NCI-H1436 treated with DMSO at 0.1 percent for 48 hours (cell line): ENCODE measurements at places on chromosomes 4 and X.

- DNase-seq: no peak
Measured at GRCh38 chr4:53633608-53634007, 42.3 kb upstream of the LNX1 start.

GRCh38 chrX:5113128-5113527, 1115.5 kb downstream of the NLGN4X start:
- DNase-seq: no peak

- DNase-seq: no peak
Measured at GRCh38 chrX:139203651-139204570, 326.6 kb upstream of the F9 start.

DNA sequence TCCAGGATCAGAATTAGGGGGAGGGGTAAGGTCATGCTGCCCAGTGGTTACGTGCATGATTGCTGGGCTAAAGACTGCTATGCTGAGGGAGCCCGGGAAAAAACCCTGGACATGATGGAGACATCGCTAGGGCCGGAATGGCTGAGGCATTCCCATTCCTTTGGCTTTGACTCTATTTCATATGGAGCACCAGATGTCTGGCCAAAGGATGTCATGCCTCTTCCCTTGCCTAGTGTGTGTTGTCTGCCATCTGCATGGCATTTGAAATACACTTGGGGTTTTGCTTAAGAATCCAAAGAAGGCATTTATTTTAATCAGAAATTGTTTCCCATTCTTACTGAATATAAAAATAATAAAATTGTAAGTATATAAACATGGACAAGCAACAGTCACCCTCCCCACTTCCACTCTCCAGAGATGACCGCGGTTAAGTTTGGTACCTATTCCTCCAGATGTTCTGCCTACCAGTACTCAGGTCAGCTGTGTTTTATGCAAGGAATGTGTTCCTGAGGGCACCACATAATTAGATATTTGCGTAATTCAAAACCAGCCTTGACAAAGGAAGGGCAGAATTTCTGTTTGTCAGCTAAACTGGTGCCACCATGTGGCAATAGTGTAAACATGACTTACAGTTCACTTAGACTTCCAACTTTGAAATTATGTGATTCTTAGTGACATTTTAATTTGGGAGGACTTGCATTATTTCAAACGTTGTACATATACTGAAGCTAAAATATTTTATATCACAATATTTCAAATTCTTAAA, 105.9 kb downstream of the CT47B1 start:
- peak; percentile 15 for DNase-seq

- DNase-seq: no peak
Measured at GRCh38 chr4:19711871-19712270, 539.8 kb upstream of the SLIT2 start.

DNA sequence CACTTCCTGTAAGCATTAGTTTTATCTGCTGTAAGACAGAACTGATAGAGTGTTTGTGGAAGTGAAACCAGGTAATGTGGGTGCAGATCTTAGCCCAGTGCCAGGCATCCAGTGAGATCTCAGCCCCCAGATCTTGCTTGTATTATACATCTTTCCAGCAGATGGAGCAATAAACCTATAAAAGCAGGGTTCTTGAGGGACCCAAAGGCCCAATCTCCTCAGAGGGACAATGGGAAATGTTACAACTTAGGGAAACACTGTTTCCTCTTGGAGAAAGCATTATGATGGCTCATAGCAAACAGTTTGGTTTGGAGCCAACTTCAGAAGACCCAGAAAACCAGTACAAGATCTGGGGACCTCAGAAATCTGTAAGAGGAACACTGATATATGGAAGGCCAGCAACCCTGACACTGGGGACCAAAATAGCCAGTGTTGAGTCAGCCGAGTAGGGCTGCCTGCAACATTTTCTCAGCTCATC, 206.3 kb downstream of the SLC7A11 start:
- DNase-seq: no peak

DNA sequence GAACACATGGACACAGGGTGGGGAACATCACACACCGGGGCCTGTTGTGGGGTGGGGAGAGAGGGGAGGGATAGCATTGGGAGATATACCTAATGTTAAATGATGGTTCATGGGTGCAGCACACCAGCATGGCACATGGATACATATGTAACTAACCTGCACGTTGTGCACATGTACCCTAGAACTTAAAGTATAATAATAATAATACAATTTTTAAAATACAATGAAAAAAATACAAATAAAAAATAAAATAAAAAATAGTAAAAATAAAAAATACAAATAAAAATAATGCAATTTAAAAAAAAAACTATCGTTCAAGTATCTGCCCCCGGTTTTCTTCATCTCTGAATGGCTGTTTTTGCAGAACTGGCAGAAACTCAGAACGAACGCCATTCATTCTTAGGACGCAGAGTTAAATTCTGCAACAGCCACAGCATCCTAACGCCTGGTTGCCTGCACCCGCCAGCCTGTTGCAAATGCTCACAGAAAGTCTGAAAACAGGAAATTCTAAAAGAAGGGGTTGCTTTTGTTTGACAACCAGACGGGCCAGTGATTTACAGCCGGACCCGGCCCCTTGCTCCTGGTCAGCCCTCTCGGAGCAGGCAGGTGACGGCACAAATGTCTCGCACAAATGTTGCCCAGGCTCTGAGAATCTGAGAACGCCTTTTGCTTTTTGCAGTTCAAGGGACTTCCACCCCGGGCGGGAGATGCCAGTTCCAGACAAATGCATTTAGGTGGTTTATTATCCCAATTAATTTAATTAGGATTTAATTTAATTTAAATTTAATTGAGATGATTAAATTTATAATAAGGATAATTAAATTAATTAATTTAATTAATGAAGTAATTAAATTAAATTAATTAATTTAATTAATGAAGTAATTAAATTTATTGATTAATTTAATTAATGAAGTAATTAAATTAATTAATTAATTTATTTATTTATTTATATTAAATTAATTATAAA, 47.8 kb downstream of the CRLF2 start:
- no peak for DNase-seq

DNA sequence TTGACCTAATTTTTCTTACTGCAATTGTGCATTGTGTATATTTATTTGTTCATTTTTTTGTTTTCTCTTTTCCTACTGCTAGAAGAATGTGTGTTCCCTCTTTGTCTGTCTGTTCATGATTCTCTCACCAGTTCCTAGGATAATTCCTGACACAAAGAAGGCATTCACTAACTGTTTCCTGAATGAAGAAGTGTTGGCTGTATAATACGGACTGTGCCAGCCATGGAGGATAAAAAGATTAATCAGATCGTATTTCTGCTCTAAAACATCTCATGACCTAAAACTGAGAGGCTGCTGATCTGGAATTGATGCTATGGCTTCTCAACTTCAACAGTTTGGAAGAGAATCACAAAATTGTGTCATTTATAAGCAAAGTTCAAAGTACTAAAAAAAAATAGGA, 563.1 kb upstream of the FRG1 start:
- no peak for DNase-seq

DNA sequence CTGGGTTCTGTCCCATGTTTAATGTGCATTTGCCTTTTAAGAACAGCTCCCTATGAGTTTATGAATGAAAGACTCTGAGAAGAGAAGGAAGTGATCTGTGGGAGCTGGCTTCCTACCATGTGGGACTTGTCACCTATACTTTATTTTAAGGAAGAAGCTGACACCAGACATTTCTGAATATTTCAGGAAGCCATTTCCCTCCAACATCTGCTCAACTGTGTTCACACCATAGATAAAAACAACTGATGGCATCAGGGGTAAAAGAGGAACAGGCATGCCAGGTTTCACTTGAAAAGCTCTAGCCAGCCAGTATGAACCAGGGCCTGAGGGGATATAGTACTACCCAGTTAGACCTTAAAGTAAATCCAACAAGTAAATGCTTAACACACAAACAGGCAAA, 116.0 kb downstream of the COL4A6 start:
- no peak for DNase-seq

DNA sequence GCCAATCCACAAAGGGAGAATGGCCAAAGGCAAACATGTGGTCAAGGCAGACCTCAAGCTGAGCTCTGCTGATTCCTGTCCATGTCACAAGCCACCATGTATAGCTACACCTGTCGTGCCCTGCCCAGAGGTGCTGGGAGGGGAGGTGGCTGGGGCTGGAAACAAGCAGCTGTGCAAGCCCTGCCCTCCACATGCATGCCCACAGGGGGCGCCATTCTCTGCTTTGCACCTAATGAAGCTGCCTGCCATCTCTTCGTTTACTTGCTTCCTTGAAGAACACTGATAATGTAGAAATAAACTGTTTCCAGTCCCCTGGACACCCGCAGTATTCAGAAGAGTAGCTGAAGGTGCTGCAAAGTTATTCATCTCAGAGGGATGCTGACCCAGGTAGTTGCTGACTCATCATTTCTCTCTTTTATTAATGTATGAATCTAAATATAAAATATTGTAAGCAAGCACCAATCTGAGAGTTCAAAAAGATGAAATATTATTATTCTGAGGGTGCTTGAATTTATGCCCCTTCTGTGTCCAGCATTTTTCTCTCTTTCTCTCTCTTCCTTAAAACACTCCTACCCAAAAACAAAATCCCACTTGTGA, 278.6 kb downstream of the ADGRA3 start:
- DNase-seq: no peak

- DNase-seq: no peak
Measured at GRCh38 chrX:106954041-106954440, 33.8 kb downstream of the CLDN2 start.

GRCh38 chrX:118551426-118551825, 55.8 kb downstream of the DOCK11 start:
- DNase-seq: no peak

GRCh38 chr4:138832563-138832962, 183.0 kb upstream of the NOCT start:
- no peak for DNase-seq

DNA sequence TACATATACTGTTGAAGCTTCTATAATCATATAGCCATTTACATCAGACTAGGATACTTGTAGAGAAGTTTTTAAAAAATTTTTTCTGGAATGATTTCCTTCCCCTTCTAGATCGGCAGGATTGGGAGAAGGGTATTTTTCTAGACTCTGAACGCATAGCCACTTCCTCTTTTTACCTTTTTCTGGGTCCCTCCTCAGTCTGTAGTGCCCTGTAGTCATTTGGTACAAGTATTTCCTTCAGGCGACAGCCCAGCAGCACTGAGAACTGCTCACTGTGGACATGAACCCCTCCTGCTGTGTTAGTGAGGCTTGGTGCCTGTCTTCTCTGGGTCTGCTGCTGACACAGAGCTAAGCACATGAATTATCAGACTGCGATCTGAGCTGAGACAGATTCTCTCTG, 255.4 kb downstream of the ARHGAP10 start:
- no peak for DNase-seq

- no peak for DNase-seq
Measured at GRCh38 chr4:156596706-156597329, 374.8 kb downstream of the PDGFC start.

DNA sequence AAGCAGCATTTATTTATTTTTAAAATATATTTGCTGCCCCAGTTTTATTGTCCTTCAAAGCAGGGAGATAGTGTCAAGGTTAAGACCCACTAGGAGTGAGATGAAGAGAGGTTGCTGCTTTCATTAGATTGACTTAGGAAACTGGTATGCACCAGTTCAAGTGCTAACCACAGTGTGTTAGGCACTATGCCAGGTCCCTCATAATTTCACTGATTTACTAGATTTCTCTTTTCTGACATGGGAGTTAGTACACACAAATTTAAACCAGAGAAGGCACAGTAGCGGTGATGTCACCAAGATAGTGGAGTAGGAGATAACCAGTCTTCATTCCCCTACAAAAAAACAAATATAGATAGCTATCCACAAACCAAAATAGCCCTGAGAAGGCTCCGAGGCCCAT, 14.3 kb downstream of the RRAGB start:
- DNase-seq: no peak

DNA sequence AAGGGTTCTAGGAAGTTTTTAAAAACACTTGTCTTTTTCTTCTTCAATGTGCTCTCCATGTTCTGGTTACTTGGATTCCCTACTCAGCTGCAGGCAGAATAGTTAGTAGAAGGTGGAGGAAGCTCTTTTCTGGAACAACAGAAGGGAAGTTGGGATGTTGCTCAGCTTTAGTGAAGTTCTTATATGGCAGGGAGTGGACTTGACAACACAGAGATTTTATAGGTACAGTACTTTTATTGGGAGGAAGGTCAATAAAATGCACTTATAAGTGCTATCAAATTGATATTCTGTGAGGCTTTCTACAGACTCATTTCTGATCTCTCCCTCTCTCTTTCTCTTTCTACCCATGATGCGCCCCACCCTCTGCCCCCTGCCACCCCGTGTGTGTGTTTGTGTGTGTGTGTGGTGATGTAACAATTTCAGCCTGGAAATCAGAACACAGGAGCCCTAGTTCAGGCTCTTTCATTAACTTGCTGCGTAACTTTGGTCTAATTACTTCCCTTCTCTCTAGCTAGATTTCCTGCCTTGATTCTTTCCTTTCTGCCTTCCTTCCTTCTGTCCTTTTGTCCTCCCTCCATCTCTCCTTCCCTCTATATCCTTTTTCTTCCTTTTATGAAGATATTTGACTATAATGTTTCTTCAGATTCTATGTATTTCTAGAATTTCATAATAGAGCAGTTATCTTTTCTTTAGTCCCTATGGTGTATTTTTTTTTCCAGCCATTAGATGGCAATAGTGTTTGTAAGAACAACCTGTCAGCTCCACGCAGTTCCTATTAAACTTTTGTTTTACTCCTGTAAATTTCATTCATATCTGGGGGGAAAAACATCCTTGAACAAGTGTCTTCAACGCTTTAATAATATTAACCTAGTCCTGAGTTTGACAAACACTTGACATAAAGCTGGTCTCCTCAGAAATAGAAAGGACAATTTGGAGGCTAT, 37.1 kb downstream of the HEPH start:
- DNase-seq: no peak

DNA sequence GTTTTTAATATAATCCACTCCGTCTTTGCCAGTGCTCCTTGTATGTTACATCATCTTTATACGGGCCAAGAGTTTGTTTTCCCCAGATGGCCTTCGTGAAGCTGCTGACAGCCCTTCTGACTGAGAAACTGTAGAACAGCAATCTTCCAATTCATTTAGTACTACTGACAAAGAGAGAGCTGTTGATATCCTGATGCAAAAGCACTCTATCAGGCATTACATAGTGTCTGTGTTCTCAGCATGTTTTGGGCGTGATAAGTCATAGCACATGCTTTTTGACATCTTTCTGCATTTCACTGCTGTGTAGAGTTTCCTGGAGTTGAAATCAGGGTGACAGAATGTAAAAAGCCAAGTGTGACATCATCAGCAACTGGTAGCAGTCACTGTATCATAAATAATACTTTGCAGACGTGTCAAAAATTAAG, 746.3 kb upstream of the FAM241A start:
- DNase-seq: no peak

- no peak for DNase-seq
Measured at GRCh38 chr4:154999950-155000578, 208.4 kb upstream of the NPY2R start.

GRCh38 chr4:118916691-118917289, 28.1 kb downstream of the SYNPO2 start:
- no peak for DNase-seq

GRCh38 chrX:103017542-103017941, 46.4 kb downstream of the BEX1 start:
- no peak for DNase-seq

DNA sequence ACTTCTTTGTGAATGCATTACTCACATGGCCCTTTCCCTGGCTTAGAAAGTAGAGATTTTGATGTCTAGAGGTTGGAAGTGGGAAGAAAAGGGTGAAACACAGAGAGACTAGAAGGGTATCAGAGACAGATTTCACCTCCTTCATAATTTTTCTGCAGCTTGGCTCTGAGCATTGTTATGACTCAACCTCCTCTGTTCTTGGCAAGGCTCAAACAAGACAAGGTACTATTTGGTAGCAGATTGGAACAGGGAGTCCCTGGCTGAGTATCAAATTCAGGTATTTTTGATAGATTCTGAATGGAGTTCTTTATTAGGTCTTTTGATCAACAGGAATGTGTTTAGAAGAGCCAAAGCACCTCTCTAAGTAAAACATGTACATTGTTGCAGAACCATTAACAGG, 146.3 kb upstream of the CHRDL1 start:
- DNase-seq: no peak
